ENCODE measurements at places on chromosomes 13 and 19.
A peak's percentile ranks its signal among the peaks of the same experiment; 100 is the strongest.

DNA sequence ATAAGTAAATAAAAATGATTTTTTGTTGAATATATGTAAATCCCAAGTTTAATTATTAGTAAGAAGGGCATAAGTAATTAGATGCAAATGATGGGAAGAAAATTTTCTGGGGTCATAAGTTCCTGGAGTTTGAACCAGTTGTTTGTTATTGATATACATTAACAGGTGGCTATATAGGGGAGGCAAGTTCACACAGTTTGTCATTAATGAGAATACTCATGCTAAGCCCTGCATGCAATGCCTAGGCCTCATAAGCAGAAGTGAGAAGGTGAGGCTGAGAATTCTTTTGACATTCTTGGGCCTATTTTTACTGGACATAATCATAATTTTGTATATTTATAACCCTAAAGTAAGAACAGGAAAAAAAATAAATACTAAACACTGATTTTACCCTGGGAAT is 1210.7 kb upstream of the PCDH9 start:
- DNase-seq, result no peak

GRCh38 chr19:34232566-34233481 is 21.5 kb upstream of the GARRE1 start:
- DNase-seq, result no peak

DNA sequence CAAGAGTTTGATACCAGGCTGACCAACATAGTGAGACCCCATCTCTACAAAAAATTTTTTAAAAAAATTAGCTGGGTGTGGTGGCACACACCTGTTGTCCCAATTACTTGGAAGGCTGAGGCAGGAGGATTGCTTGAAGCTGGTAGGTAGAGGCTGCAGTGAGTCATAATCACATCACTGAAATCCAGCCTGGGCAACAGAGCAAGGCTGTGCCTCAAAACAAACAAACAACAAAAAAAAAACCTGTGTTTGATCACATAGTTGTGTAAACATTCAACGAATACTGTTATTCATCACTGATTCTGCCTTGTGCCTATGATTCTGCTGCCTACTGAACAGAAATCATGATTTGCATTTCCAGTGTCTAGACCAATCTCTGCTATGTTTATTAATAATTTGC is 134.0 kb downstream of the TBC1D4 start:
- no peak for DNase-seq

DNA sequence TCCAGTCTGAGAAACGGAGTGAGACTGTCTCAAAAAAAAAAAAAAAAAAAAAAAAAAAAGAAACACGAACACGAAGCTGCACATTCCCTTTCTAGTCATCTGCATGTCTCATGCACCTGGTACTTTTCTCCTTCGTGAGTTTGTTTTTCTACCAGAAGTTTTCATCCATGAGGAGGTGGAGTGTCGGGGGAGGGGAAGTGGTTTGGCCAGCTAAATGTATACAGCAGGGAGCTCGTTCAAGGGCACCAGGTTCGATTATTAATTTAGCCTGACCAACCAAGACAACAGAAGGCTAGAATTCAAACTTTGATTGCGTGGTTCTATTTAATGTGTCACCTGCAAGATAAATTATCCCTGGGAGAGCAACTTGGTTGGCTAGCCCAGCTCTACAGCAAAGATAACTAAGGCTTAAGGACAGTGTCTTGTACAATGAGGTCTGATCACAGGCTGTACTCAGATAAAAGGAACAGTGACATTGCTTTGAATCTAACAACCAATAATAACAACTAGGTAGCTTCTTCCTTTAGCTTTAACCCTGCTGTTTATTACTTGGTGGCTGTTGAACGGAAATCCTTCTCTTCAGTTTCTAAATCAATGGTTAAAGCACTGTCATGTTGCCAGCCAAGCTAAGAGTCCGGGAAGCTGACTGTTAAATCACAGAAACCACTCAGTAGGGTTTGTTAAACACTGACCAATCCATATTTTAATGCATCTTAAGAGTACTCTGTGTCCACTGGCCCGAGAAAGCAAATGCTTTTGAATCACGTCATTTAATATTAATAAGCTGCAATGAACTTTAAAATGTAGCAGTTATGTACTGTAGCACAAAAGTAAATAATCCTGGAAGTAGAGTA is 98.4 kb upstream of the STARD13 start:
- DNase-seq, result no peak

DNA sequence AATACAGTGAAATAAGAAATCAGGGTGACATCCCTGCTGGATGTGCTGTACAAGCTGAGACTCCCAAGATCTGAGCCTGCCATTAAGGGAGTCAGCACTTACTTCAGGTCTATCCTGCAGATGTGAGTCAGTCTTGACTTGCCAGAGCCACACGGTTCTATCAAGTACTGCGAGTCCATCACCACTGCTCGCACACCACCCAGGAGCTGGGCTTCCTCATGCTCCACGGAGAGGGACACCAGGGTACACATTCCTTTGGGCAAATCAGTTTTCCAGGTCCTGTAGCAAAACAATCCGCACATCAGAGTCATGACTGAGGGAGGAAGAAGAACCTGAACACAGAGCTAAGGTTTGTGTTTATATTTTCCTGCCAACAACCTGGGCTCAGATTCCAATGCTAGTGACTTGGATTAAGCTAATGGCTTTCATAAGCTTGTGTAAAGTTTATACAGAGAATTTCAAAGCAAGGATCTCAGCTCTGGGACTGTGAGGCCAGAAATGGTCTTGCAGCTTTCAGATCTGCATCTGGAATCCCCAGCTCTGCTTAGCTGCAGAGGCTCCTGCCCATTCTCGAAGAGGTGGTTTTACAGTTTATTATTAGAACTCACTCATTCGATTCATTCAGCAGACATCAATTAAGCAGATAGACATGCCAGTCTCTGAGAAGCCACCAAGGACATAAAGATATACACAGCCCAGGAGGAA is 90.6 kb downstream of the KL start:
- DNase-seq, result peak; percentile 5

GRCh38 chr13:19984430-19985218 is 26.1 kb downstream of the ZMYM2 start:
- DNase-seq, result peak; percentile 5

GRCh38 chr13:94959626-94960025 is 247.3 kb upstream of the SOX21 start:
- no peak for DNase-seq

DNA sequence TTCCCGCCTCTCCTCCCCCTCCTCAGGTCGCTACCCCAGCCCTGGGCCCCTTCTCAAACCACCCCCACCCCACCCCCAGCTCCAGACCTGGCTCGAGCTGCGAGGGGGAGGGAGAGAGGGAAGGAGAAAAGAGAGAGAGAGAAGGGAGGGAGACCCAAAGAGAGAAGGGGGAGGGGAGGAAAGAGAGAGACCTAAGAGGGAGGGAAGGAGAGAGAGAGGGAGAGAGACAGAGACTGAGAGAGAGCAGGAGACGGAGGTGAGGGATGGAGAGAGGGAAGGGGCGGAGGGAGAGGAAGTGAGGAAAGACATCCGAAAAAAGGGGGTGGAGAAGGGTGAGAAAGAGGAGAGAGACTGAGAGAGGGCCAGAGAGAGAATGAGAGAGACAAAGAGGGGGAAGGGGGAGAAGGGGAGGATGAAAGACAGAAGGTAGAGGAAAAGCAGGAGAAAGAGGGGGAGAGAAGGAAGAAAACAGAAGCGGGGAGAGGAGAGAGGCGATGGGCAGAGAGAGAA is 2.0 kb upstream of the SPACA6 start:
- DNase-seq, result no peak

DNA sequence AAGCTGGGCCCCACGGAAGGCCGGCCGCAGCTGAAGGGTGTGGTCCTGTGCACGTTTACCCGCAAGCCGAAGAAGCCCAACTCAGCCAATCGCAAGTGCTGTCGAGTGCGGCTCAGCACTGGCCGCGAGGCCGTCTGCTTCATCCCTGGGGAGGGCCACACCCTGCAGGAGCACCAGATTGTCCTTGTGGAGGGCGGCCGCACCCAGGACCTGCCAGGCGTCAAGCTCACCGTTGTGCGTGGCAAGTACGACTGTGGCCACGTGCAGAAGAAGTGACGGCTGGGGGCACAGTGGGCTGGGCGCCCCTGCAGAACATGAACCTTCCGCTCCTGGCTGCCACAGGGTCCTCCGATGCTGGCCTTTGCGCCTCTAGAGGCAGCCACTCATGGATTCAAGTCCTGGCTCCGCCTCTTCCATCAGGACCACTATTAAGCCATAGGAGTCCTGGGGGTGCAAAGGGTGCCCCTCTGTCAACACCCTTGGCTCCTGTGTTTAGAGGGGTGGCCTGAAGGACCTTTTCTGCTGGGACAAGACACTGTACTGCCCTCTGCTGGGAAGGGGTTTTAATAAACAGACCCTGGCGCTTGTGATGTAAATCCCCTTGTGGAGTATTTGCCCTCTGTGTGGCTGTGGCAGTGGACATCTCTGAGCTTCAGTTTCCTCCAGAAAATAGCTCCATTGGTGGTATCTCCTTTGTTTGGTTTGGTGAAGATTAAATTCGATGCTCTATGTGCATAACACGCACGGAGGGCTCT is 1.9 kb downstream of the MRPS12 start:
- peak; percentile 33 for DNase-seq

DNA sequence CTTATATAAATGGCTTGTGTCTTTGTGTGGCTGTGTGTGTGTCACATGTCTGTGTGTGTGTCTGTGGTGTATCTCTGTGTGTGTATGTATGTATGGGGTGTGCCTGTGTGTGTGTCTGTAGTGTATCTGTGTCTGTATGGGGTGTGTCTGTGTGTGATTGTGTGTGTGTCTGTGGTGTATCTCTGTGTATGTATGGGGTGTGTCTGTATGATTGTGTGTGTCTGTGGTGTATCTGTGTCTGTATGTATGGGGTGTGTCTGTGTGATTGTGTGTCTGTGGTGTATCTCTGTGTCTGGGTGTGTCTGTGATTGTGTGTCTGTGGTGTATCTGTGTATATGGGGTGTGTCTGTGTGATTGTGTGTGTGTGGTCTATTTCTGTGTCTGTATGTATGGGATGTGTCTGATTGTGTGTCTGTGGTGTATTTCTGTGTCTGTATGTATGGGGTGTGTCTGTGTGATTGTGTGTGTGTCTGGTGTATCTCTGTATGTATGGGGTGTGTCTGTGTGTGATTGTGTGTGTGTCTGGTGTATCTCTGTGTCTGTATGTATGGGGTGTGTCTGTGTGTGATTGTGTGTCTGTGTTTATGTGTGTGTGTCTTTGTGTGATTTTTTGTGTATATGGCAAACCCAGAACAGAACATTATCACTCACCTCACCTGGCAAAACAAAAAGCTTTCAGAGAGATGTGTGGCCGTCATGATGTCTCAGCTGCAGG is 56.1 kb upstream of the MCF2L start:
- DNase-seq, result no peak

DNA sequence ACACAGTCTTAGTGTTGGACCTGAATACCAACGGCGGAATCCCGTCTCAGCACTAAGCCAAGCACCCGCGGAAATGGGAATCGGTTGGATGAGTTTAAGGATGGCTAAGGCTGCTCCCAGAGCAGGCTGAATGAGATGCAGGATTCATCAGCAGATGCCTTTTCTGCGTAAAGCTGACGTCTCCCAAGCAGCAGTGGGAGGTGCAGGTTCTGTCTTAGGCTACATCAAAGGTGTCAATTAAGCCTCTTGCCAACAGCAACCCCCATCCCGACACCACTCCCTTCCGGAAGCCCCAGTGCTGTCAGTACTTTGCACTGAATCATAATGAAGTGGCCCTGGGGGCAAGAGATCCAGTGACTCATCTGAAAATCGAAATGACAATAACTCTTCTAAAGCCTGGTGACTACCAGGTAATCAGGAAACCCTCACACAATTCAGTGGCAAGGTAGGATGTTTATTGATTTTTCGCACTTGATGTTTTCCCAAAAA is 275.6 kb downstream of the DCLK1 start:
- DNase-seq, result no peak

DNA sequence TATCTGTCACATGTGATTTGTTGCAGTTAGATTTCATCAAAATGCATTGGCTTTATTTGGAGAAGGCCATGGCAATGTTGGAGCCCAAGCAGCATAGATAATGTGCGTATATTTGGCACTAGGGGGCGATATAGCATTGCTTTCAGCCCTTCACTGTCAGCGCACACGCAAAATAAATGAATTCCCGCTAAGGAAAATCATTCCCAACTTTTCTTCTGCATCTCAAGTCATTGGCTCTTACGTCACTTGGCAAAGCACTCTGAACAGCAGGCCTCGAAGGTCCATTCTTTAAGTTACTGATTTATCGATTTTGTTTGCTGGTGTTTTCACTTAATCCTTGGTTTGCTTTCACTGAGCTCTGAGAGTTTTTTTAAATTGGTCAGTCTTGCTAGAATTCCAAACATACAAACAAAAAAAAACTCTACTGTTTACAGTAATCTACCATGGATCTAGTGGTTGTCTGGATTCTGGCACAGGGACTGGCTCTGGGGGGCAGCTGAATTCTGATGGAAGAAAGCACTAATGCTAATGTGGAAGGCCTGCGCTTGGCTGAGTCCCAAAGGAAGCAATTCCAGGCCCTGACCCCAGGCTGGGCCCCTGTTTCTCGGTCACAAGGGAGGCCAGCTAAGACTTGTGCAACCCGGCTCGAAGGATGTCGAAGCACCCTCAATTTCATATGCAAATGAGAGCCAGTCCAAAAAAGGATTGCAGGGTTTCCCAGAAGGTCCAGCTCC is 97.7 kb upstream of the IPO5 start:
- DNase-seq, result no peak

- DNase-seq, result no peak
These were observed 224.0 kb downstream of the GGACT start for GRCh38 chr13:100364591-100364990.

GRCh38 chr19:16075430-16076153 is 703 bp upstream of the TPM4 start:
- no peak for DNase-seq

- no peak for DNase-seq
These were observed 518 bp upstream of the PLPP2 start for GRCh38 chr19:291561-292280.

DNA sequence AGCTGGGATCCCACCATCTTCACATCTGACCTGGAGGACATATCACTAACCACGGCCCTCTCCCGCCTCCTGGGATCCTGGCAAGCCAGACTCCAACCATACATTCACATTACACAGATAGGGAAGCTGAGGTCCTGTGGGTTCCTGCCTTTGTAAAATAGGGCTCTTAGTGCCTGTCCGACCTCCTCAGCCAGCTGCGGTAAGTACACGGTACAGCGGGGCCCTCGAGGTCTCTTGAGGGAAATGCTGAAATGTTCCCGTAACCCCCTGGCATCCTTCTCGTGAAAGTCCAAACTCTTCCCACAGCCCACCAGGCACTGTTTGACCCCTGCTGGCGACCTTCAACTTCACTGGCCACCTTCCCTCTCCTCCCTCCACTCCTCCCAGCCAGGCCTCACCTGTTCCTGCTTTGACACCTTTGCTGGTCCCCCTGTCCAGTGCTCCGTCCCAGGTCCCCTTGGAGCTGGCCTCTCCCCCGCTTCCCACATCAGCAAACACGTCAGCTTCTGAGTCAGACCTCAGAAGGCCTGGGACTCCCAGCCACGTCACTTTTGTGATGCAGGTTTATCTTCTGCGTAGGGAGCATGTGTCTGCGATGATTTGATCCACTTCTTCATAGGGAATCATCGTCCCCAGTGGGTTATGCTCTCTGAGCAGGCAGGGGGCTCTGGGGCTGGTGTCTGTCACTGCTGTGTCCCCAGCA is 8.8 kb upstream of the GNG7 start:
- peak; percentile 42 for DNase-seq

All from naive B cell (primary cell).